ENCODE measurements at places on chromosomes 7 and 10.

- no peak for DNase-seq
These were observed 248.8 kb downstream of the TCERG1L start for GRCh38 chr10:131062621-131063260.

- no peak for DNase-seq
These were observed 3.6 kb upstream of the CDH23 start for GRCh38 chr10:71392791-71393781.

DNA sequence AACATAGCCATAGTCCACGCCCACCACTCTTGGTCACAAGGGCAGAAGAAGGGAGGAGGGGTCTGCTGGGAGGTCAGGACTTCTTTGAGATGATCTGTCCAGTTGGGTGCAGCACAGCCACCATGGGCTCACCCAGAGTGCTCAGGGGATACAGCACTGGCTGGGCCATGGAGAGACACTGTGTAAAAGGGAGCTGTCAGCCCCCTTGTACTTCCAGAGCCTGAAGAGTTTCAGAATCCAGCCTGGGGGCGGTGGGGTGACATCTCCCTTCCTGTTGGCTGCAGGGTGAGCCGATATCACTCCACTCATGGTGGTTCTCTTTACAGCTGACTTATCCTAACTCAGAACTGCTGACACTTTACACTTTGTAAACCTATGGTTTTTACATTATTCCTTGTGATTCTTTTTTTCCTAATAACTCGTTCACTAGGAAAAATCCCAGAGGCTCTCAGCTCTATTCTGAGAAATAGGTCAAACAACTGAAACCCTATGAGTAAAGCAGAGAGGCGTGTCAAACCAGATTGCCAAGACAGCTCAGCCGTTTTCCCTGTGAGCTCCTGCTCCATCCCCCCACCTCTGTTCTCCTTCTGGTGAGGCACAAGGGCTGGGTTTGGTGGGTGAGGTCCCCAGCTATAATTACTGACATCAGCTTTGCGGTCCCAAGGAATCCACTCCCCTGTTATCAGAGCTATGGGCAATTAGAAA is 3.2 kb upstream of the MRPS24 start:
- no peak for DNase-seq

DNA sequence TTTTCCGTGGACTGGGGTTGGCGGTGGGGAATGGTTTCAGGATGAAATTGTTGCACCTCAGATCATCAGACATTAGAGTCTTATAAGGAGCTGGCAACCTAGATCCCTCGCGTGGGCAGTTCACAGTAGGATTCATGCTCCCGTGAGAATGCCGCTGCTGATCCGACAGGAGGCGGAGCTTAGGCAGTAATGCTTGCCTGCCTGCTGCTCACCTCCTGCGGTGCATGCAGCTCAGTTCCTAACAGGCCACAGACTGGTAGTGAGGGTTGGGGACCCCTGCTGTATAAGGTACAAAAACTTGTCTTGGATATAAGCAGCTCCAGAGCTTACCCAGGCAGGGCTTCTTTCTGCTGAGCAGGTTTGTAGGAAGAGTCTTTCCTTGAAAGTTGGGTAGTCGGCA is 53.9 kb downstream of the SHH start:
- DNase-seq = no peak

GRCh38 chr10:126570621-126571602 is 99.6 kb downstream of the C10orf90 start:
- DNase-seq = no peak

DNA sequence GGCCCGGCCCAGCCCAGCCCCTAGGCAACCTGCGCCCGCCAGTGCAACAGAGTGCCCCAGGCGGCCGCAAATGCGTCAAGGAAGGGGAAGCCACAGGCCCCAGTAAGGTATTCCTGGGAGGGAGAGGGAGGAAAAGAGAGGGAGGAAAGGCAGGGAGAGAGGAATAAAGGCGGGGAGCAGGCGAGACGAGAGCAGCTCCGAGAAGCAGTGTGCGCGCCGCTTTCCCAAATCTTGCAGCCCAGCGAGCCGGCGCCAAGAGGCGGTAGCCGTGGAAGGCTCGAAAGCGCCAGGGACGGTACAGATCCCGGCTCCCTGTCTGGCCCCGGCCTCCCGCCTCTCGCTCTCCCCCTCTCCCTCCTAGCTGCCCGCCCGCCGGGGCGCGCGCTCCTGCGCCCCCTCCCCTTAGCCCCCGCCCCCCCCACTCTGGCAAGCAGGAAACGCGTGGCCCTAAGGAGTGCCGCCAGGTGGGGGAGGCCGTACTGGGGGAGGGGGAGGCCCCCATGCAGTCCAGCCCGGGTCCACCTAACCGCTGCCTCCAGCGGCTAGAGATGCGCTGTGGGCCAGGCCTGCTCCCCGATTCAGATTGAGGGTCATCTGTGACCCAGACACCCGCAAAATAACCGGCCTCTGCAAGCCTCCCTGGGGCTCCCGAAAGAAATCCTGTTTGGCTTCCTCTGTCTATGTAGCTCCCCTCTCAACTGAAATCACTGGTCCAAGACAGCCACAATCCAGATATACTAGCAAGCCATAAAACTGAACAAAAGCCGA is 4.3 kb downstream of the HOXA10 start:
- DNase-seq = no peak

DNA sequence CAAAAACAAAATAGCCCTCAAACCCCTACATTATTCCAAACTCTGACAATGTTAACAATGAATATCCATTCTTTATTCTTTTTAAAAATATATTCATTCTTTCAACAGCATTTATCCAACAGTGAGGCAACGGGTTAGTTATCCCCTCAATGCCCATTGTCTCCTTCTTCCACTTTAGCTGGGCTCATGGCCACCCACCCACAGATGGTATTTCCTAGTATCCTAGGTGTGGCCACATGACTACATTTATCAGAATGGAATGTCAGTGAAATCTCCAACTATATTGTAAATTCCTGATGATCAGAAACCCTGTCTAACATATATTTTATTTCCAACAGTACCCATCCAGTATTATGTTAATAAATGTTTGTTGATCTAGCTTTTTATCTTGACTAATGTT is 13.6 kb downstream of the HOXA1 start:
- DNase-seq = no peak

GRCh38 chr10:59098831-59099452 is 77.5 kb upstream of the PHYHIPL start:
- DNase-seq = no peak

- DNase-seq = no peak
These were observed 50.5 kb downstream of the FIGNL1 start for GRCh38 chr7:50399635-50400034.

GRCh38 chr10:14477408-14477710 is 146.6 kb upstream of the FRMD4A start:
- DNase-seq = no peak

- no peak for DNase-seq
These were observed 111.3 kb downstream of the ST8SIA6 start for GRCh38 chr10:17343118-17343517.

GRCh38 chr10:51433949-51434475 is 265.4 kb downstream of the CSTF2T start:
- DNase-seq = no peak

DNA sequence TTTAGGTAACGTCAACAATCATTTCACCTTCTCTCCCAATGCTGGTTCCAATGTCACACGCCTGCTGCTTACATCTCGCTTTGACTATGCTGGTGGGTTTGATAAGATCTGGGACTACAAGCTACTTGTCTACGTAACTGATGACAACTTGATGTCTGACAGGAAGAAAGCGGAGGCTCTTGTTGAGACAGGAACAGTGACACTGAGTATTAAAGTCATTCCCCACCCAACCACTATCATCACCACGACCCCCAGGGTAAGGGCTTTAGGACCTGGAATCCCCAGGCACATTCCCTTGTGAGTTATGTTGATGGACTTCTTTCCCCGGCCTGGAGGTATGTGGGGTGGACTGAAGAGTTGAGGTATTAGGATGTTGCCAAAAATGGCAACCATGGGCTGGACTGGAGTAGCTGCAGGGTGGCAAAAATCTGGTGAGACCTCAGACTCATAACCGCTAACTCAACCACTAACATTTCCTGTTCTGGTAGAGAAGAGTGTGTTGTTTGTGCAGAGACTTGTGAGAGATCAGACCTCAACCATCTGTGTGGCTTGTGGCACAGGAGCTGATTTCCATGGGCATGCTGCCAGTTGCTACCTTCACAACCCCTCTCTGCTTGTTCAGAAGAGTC is 59.2 kb downstream of the CDHR3 start:
- no peak for DNase-seq

- DNase-seq = no peak
These were observed 11.5 kb upstream of the PLAU start for GRCh38 chr10:73899423-73899822.

- DNase-seq = no peak
These were observed 12.6 kb downstream of the FAM200A start for GRCh38 chr7:99539213-99539811.

GRCh38 chr10:58743466-58744115 is 230.9 kb downstream of the BICC1 start:
- no peak for DNase-seq

DNA sequence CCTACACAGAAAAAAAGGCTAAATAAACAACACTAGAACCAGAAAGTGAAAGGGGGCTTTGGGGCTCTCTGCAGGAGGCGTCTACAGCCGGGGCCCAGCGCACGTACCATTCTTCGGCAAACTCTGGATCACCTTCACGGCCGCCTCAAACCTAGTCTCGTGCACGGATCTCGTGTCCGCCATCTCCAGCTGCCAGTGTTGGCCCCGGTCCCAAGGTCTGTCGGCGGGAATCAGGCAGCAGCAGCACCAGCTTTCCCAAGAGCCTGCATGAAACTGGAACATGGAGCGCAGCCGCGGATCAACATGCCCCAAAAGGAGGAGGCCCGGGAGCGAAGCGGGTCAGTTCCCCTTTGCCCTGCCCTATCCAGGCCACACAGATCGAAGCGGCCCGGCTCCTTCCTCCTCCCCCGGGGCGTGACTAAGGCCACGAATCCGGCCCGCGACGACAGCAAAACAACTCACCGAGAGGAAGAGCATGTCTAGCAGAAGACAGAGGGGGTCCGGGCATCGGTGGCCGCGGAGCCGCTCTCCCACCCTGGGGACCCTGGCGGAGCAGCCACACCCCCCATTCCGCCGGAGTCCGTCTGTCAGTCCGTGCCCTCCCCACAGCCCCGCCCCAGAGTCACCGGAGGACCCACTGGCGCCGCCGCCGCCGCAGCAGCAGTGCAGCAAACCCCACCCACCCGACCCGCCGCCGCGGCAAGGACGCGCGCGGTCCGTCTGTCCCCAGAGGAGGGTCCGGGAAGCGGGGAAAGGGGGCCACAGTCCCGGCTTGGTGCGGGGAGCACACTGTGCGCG is at the start of gene ACBD5:
TSS of gene ACBD5 (minus strand) at position 586 of the 798 bp plus-strand sequence. CDS start at position 477, 109 bp downstream.
- DNase-seq = peak; percentile 90

DNA sequence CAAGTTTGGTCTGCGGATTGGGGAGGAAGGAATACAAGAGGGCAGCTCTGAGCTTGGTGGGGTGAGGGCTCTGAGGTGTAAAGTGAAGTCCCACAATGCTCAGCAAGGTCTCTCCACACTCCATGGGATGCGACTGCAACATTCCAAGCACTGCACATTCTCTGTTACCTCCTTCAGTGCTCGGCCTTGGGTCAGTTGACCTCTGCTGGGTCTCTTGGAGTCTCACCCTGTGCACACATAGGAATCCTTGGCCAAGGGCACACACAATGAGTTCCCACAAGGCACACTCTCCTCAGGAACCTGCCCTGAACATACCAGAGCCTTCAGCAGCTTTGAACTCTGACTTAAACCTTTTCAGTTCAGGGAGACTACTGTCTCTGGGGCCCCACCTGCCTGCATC is 2.4 kb upstream of the WDFY4 start:
- DNase-seq = no peak

DNA sequence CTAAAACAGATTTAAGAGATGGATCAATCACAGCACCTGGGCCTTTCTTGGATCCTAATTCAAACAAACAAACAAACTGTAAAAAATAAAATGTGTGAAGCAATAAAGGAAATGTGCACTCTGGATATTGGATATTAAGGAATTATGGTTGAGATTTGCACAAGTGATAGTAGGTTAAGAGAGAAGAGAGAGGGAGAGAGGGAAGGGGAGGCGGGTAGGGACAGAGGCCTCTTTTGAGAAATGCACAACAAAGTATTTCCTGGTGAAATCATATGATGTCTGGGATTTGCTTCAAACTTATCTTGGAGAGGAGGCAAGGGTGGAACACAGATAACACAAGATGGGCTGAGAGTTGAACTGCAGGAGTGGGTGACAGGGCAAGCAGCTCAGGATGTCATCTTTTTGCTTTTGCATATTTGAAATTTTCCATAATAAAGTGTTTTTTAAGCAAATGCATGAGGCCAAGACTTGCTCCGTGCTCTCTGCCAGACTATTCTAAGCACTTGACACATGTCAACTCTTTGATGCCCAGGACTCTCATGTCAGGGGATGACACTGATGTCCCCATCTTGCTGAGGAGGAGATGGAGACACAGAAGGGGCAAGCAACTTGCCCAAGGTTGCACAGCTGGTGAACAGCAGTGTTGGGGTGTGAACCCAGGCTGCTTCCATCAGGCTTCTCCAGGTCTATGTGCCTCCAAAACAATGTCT is 9.1 kb upstream of the AEBP1 start:
- DNase-seq = no peak

DNA sequence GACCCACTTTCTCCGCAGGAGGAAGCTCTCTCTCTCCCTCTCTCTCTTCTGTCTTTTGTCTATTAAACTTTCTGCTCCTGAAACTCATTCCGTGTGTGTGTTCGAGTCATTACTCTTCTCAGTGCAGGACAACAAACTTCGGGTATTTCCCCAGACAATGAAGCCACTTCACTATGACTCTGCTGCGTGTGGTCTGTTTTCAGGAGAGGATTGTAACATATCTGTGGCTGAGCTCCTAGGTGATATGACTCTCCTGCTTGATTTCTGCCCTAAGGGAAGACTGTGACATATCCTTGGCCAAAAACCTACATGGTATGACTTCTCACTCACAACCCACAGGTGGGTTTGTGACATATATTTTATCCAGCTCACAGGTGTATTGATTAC is 39.9 kb upstream of the ZNF107 start:
- DNase-seq = no peak

GRCh38 chr7:73766556-73767229 is 3.4 kb downstream of the CLDN3 start:
- no peak for DNase-seq

- DNase-seq = no peak
These were observed 105.7 kb upstream of the SEC61G start for GRCh38 chr7:54864663-54865062.

DNA sequence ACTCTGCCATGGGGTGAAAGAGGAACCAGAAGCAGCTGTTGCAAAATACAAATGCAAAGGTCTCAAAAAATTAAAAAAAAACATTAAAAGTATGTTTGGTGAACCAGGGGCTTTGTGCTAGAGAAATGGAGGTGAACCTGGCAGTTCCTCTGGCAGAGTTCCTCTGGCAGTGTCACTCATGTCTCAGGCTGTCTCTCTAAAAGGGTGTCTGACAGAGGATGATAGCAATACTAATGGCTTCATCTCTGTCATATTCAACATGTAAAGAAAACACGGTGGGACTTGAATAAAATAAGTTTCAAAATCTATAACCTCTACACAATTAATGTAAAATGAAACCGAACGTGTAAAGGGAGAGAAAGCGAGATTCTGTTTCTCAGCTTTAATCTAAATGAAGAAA is 375.7 kb upstream of the VWC2 start:
- no peak for DNase-seq

- no peak for DNase-seq
These were observed 556.1 kb downstream of the GALNT17 start for GRCh38 chr7:71687831-71688599.
